ENCODE measurements at places on chromosomes 16 and 17.
A peak's percentile ranks its signal among the peaks of the same experiment; 100 is the strongest.

- no peak for DNase-seq
Measured at GRCh38 chr16:28069971-28070794, 6.7 kb upstream of the GSG1L start.

DNA sequence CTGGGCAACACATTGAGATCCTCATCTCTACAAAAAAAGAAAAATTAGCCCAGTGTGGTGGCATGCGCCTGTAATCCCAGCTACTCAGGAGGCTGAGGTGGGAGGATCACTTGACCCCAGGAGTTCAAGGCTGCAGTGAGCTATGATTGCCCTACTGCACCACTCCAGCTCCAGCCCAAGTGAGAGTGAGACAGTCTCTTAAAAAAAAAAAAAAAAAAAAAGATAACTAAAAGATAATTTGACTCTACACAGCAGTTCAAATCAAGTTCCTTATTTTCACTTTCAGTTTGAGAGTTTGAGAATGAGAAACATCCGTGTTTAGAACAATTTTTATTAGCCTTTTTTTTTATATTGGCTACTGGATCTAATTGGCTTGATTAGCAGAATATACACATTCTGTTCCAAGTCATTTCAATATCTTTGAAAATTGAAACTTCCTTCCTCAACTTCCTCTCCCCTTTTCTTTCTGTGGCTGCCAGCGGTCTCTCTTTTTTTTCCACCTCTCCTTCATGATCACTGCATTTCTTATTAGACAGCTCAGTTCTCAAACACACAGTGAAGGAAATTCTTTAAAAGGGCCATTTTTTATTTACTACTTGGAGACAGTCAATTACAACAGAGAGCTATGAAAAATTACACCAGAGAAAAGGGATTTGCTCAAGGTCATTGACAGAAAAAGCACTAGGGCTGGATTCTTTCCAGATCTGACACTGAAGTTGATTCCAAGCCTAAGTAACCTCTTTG lies 4.5 kb upstream of the ACSF2 start:
- DNase-seq: peak; percentile 8

DNA sequence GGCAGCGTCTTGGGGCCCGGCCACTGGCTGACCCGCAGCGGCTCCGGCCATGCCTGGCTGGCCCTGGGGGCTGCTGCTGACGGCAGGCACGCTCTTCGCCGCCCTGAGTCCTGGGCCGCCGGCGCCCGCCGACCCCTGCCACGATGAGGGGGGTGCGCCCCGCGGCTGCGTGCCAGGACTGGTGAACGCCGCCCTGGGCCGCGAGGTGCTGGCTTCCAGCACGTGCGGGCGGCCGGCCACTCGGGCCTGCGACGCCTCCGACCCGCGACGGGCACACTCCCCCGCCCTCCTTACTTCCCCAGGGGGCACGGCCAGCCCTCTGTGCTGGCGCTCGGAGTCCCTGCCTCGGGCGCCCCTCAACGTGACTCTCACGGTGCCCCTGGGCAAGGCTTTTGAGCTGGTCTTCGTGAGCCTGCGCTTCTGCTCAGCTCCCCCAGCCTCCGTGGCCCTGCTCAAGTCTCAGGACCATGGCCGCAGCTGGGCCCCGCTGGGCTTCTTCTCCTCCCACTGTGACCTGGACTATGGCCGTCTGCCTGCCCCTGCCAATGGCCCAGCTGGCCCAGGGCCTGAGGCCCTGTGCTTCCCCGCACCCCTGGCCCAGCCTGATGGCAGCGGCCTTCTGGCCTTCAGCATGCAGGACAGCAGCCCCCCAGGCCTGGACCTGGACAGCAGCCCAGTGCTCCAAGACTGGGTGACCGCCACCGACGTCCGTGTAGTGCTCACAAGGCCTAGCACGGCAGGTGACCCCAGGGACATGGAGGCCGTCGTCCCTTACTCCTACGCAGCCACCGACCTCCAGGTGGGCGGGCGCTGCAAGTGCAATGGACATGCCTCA lies 773 bp downstream of the NTN3 start:
- no peak for DNase-seq

GRCh38 chr16:29876217-29876593 lies 13.2 kb upstream of the CDIPT start:
- DNase-seq: no peak

- peak; percentile 7 for DNase-seq
Measured at GRCh38 chr16:76634847-76635697, 357.9 kb downstream of the CNTNAP4 start.

- DNase-seq: no peak
Measured at GRCh38 chr16:48971571-48972077, 310.0 kb downstream of the CBLN1 start.

DNA sequence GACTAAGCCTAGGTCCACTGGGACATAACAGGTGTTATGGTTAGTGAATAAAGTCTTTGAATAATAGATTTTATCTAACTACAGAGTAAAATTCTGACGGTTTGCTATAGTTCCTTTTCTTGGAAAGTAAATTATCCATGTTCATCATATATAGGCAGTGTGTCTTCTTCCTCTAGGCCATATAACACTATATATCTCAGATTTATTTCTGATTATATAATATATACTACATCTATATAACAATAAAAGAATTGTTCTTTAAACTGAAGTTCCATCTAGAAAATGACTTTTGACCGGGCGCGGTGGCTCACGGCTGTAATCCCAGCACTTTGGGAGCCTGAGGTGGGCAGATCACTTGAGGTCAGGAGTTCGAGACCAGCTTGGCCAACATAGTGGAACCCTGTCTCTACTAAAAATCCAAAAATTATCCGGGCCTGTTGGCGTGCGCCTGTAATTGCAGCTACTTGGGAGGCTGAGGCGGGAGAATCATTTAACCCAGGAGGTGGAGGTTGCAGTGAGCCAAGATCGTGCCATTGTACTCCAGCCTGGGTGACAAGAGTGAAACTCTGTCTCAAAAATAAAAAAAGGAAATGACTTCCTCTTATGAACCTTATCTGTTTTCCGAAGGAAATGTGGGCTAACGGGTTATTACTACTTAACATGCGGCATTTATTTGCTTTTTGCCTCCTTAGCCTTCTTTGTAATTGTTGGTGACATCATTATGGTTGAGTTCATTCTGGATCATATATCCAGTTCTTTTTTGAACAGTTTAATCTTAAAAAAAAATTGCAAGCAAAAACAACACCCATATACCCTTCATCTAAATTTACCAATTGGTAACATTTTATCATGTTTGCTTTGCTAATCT lies 29.2 kb downstream of the NOL11 start:
- DNase-seq: no peak

DNA sequence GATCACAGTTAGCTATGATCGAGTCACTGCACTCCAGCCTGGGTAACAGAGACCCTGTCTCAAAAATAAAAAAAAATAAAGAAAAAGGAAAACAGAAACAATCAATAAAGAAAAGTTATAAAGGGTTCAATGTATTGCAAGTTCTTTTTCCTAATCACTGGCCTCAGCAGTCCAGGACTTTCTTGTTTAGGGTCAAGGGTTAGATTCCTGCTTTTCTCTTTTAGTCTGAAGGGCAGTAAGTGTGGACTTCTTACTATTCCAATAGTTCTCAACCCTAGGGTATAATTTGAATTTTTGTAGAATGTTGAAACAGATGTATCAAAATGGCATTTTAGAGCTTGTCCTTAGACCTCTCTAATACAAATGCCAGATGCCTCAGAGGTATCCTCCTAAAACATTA lies 27.3 kb downstream of the SMYD4 start:
- DNase-seq: no peak

DNA sequence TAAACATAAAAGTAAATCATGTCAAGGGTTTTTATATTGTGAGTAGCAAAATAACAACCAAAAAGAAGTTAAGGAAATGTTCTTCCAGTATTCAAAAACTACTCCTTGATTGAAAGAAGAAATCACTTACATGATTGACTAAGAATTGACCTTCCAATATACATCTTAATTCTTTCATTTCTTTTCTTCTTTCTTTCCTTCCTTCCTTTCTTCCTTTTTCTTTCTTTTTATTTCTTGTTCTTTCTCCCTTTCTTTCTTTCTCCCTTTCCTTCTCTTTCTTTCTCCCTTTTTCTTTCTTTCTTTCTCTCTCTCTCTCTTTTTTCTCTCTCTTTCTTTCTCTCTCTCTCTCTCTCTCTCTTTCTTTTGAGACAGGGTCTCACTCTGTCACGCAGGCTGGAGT lies 60.7 kb upstream of the SOX9 start:
- DNase-seq: no peak

DNA sequence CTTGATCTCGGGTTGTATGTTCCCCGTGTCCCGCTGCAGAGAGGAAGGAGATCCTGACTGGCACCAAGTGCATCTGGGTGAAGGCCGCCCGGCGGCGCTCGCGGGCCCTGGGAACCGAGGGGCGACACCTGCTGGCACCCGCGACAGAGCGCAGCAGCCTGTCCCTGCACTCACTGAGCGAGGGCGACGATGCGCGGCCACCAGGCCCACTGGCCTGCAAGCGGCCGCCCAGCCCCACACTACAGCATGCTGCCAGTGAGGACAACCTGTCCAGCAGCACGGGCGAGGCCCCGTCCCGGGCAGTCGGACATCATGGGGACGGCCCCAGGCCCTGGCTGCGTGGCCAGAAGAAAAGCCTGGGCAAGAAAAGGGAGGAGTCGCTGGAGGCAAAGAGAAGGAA lies 7.5 kb downstream of the BTBD17 start:
- peak; percentile 57 for DNase-seq

DNA sequence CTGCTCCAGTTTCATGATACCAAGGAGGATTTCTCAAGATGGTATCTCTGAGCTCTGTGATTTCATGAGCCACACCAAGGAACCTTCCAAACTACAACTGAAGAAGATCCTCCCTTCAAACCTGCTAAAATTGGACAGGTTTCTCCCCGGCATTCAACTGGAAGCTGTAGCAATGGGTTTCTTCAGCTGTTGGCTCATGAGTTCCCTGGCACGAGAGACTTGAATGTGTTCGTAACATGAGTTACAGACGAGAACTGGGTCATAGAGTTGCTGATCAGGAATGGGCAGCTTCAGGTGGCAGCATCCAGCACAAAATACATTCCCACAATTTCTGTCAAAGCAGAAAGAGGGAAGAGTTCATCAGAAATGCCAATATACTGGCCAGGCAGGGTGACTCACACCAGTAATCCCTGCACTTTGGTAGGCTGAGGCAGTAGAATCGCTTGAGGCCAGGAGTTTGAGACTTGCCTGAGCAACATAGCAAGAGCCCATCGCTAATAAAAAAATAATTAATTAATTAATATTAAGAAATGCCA lies 3.4 kb upstream of the HSF5 start:
- no peak for DNase-seq

- no peak for DNase-seq
Measured at GRCh38 chr17:32281011-32281451, 15.4 kb downstream of the RHBDL3 start.

- DNase-seq: peak; percentile 40
Measured at GRCh38 chr16:2514333-2515179, 804 bp downstream of the ATP6V0C start.

DNA sequence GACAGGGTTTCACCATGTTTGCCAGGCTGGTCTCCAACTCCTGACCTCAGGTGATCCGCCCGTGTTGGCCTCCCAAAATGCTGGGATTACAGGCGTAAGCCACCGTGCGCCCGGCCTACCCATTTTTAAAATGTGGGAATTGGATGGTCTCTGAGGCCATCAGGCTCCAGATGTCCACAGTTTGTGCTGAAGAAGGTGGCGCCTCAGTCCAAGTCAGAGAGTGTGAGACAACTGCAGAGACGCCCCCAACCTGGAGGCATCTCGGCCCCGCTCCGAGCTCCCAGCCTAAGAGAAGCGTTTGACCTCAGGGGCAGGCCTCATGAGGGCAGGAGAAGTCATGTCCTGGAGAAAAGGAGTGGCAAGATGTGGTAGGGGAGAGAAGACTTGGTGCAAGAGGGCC lies 146.5 kb downstream of the MRM1 start:
- DNase-seq: no peak

GRCh38 chr16:86664522-86665318 lies 86.4 kb downstream of the FOXL1 start:
- peak; percentile 11 for DNase-seq

DNA sequence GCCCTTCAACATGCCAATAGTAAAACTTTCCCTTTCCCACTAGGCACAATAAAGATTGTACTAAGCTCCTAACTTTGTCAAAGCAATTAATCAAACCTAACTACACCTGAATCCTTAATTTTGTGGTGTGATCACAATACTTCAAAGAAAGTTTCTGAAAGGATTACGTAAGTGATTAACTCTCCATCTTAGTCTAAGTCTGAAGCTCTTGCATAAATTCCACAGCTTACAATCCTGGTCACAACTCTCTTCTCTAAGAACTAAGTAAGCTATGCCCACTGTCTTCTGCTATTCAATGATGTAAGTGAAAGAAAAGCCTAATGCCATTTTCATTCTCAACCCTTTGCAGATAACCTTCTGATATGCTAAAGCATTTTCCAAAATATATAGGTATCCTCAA lies 15.4 kb downstream of the SIAH1 start:
- DNase-seq: no peak

DNA sequence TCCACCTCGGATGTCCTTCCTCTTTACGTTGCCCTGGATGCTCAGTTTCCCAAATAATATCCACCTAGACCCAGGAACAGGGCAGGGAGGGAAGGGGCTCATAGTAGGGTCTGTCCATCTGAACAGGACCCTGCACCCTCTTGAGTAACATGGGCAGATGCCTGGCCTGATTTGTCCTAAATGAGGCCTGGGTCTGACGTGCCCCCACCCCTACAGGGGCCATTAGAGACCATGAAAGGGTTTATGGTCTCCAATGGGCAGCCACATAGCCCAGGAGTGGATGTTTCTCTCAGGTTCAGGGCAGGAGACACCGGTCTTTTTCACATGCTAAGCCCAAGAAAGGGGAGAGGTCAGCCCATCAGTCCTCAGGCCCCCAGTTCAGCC lies 6.8 kb downstream of the CACNG1 start:
- no peak for DNase-seq

DNA sequence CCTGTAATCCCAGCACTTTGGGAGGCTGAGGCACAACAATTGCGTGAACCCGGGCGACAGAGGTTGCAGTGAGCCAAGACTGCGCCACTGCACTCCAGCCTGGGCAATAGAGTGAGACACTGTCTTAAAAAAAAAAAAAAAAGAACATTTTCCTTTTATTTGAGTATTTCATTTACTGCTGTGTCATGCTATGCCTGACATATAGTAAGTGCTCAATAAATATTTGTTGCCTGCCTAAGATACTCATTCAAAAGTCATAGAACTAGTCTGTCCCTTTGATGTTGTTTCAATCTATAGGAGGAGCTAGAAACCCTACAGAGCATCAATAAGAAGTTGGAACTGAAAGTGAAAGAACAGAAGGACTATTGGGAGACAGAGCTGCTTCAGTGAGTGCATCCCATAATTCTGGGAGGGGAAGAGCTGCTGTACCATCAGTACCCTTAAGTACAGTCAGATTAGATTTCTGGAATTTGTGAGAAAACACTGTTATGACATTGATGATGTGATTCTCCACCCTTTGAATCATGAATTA lies 20.0 kb downstream of the CALCOCO2 start:
- no peak for DNase-seq

Data from CD4-positive, alpha-beta T cell treated with Interleukin-17A for 4 hours (primary cell).